ENCODE measurements at places on chromosomes 11 and 22.

GRCh38 chr11:16876053-16876752, 137.8 kb downstream of the C11orf58 start:
- DNase-seq: no peak

GRCh38 chr22:33579448-33580093, 340.7 kb downstream of the LARGE1 start:
- no peak for DNase-seq

GRCh38 chr11:30868626-30869081, 282.5 kb upstream of the MPPED2 start:
- DNase-seq: no peak

DNA sequence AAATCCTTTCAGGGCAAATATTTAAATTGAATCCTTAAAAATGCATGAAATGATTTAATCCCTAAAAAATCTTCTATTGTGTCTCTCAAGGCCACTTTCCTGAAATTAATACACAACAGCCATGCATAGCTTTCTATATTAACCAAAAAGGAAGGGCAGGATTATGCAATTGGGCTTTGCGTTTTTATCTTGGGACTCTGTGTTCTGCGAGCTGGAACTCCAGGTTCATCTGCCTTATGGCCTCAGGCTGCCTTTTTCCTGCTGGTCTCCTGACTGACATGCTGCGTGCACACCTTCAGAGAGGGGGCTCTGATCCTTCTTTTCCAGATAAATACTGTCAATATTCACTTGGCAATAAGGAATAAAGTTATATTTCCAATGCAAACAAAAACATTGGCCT, 141.7 kb upstream of the GRIA4 start:
- DNase-seq: no peak

- no peak for DNase-seq
Observed at GRCh38 chr11:96798445-96798844, 408.6 kb downstream of the JRKL start.

- DNase-seq: no peak
Observed at GRCh38 chr11:34745195-34745594, 124.3 kb downstream of the EHF start.

- DNase-seq: no peak
Observed at GRCh38 chr11:102272047-102272824, 45.0 kb upstream of the BIRC3 start.

DNA sequence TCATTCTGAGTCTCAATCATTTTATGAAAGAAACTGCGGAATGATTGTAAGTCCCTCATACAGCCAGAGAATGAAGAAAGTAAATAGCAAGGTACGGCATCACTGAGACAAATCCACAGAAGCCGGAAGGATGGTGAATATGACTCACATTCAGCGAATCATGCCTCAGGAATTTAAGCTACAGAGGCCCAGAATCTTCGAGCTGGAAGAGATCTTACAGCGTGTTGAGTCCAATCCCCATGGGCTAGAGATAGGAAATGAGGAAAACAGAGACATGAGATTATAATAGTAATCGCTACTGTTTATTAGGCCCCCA, 173.2 kb downstream of the KIF18A start:
- no peak for DNase-seq

- DNase-seq: no peak
Observed at GRCh38 chr11:79049741-79050179, 391.1 kb downstream of the TENM4 start.

DNA sequence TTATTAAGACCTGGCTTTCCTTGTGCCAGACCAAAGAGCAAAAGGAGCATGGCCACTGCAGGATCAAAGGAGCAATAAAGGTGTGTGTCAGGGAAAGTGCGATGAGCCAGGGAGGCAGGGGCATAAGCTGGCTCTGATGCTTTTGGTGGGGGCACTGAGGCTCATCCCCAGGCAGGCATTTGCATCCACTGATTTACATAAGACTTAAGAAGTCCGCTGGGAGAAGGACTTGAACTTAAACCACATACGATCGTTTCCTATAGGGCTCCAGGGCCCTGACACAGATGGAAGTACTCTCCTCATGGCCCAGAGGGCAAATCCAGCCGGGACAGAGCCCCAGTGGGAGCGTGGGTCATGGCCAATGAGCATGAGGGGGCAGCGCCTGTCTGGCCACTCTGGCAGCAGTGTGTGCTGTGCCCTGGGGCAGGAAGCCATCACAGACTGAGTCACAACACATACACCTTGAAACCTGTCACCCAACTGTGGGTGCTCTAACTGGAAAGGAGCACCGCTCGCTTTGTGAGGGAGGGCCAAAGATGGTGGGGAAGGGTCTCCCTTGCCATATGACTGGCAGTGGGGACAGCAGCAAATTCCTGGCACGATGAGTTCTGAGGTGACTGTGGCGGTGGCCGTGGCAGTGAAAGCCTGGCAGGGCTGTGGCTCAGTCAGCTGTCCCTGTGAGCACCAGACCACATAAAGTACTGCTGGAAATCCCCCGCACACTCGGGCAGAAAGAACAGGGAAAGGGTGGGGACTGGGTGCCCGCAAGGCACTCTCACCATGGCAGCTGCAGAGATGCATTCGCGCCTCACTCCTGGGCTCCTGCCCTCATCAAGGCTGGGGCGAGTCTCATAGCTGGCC, 79.4 kb upstream of the LMO1 start:
- no peak for DNase-seq

DNA sequence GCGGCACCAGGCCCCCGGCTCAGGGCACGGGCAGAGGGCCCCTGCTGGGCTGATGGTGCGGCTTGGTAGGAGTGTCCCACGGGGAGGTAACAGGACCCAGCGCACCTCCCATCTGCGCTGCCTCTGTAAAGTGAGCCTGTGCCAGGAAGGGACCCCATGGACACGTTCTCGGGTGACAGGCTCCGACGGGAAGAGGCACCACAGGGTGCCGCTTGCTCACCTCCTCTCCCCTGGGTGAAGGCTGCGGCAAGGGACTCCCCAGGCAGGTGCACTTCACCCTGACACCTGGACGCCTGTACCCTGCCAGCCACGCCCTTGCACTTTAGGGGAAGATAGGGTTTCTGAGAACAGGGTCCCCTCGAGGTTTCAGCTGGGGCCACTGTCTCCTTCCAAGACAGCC, 48.1 kb downstream of the SHANK2 start:
- no peak for DNase-seq

GRCh38 chr22:49527611-49528419, 299.9 kb downstream of the BRD1 start:
- no peak for DNase-seq

DNA sequence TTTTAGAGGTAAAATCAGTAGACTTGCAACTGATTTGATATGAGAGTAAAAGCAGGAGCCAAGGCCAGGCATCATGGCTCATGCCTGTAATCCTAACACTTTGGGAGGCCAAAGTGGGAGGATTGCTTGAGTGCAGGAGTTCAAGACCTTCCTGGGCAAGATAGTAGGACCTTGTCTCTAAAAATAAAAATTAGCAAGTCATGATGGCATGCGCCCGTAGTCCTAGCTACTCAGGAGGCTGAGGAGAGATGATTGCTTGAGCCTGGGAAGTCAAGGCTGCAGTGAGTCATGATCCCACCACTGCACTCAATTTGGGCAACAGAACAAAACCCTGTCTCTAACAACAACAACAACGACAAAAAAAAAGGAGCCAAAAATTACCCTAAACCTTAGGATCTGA, 13.5 kb downstream of the SGSM3 start:
- no peak for DNase-seq

GRCh38 chr11:85180528-85180927, 446.6 kb downstream of the DLG2 start:
- DNase-seq: no peak
